ENCODE measurements at places on chromosomes 11 and 22.

- no peak for DNase-seq
These were observed 396.6 kb downstream of the NELL1 start for GRCh38 chr11:21066030-21066429.

- no peak for DNase-seq
These were observed 39.4 kb downstream of the OR4C6 start for GRCh38 chr11:55701429-55701828.

- no peak for DNase-seq
These were observed 5.5 kb upstream of the IL10RA start for GRCh38 chr11:117980720-117981119.

DNA sequence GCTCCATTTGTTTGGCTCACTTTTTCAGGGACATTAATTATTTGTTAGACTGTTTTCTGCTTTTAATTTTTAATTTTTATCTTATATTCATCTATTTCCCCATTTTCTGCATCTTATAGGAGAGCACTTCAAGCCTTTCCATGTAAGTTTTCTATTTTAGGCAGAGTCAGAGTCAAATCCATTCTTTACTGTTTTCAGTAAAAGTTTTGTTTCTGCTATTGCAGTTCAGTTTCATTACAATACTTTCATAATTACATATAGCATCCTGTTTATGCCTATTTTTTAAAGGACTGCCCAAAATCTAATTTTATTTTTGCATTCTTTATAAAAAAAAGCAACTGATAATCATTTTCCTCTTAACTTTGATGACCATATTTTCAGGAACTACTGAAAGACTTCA lies 3.8 kb upstream of the OR10A5 start:
- no peak for DNase-seq

- no peak for DNase-seq
These were observed 24.8 kb upstream of the SWAP70 start for GRCh38 chr11:9639099-9639498.
